Thyroid gland (tissue), 4 donors: ENCODE measurements at places on chromosomes 6 and 20.

GRCh38 chr20:39713076-39713840 is 751.1 kb downstream of the DHX35 start:
- DNase-seq: no peak

GRCh38 chr6:119274197-119274595 is 75.4 kb downstream of the MAN1A1 start:
- DNase-seq: no peak

GRCh38 chr6:122833021-122833491 is 44.0 kb downstream of the SMPDL3A start:
- no peak for DNase-seq

GRCh38 chr6:30724906-30725667 is 4.9 kb downstream of the TUBB start:
- DNase-seq: no peak

GRCh38 chr20:20594171-20594530 is 118.3 kb downstream of the RALGAPA2 start:
- DNase-seq: no peak

- no peak for DNase-seq
Observed at GRCh38 chr6:16696496-16696895, 64.8 kb downstream of the ATXN1 start.

DNA sequence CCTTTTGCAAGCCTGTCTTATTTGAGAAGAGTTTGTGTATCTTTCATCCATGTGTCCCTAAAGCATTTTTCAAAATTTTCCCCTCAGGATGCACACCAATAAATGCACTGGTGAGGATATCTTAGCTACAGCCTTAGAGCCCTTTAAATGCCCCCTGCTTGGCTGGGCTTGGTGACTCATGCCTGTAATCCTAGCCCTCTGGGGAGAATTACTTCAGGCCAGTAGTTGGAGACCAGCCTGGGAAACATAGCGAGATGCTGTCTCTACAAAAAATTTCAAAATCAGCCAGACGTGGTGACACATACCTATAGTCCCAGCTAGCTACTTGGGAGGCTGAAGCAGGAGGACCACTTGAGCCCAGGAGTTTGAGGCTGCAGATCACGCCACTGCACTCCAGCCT is 33.8 kb upstream of the PLCB4 start:
- no peak for DNase-seq

DNA sequence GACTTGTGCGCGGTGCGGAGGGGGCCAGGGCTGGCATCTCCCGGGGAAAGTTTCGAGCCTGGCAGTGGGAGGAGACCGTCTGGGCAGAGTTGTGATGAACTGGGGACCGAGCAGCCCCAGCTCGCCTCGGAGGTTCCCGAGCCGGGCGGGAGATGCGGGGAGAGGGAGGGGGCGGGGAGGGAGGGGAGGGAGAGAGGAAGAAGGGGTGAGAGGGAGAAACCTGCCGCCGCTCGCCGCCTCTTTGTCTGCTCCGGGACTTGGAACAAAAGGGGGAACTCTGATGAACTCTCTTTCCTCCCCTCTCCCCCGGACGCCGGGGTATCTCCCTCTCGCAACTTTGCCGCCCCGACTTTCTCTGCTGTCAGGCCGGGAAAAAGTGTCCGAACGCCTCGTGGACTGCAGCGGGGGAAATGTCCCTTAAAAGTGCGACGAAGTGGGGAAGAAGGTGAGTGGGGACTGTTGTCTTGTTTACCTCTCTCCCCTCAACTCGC is 72.7 kb downstream of the SOX4 start:
- peak; percentile 1 for DNase-seq

- no peak for DNase-seq
Observed at GRCh38 chr6:55388211-55388610, 60.9 kb downstream of the GFRAL start.

DNA sequence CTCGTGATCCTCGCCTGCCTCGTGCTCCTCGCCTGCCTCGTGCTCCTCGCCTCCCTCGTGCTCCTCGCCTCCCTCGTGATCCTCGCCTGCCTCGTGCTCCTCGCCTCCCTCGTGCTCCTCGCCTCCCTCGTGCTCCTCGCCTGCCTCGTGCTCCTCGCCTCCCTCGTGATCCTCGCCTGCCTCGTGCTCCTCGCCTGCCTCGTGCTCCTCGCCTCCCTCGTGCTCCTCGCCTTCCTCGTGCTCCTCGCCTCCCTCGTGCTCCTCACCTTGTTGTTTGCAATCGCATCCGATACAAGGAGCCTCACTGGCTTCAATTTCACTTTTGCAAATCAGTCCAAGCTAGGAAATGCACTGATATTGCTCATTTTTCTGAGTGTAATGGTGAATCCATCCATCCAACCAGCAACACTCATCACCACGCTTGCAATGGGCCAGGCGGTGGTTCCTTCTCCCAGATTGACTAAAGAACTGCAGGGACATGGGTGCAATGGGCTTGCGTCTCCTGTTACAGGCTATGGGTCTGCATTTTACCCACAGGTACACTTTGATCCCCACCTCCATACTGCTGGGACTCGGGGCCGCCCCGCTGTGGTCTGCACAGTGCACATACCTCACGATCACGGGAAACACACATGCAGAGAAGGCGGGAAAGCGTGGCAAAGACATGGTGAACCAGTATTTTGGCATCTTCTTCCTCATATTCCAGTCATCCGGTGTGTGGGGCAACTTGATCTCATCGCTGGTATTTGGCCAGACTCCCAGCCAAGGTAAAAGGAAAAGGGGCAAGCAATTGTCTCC is 4.6 kb downstream of the UNC93A start:
- DNase-seq: no peak

DNA sequence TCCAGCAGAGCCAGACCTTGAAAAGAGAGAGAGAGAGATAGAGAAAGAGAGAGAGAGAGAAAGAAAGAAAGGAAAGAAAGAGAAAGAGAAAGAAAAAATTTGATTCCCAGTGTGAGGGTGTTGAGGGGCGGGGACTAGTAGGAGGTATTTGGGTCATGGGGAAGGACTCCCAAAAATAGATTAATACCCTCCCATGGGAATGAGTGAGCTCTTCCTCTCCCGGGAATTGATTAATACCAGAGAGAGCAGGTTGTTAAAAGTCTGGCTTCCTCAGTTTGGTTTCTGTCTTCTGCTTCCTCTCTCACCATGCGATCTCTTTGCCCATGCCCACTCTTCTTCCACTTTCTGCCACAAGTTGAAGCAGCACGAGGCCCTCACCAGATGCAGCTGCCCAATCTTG is 28.8 kb upstream of the CFAP206 start:
- DNase-seq: no peak

- DNase-seq: peak; percentile 22
Observed at GRCh38 chr6:157774153-157775135, 48.6 kb upstream of the SNX9 start.

GRCh38 chr20:35398660-35399144 is 13.1 kb downstream of the UQCC1 start:
- DNase-seq: no peak

- peak; percentile 51 for DNase-seq
Observed at GRCh38 chr6:46781478-46782378, 11.5 kb upstream of the MEP1A start.

DNA sequence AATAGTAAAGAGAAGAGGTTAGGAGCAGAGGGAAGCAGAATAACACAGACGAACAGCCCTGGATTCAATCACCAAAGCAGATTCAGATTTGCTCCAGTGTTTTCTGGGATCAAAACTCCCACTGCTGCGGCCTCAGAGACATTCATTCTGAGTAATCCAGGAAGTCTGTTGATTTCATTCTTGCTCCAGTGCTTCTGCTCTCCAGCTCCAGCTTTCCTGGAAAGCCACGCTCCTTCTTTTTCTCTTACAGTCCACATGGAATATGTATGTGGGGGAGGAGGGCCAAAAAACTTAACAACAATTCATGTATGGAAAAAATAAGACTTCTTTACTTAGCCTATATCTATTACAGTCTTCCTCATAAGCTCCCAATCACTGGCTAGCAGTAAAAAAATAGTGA is 26.4 kb upstream of the UST start:
- no peak for DNase-seq

- DNase-seq: no peak
Observed at GRCh38 chr20:998231-998830, 3.8 kb downstream of the RSPO4 start.

GRCh38 chr6:112153926-112154607 is 66.7 kb downstream of the FAM229B start:
- no peak for DNase-seq

DNA sequence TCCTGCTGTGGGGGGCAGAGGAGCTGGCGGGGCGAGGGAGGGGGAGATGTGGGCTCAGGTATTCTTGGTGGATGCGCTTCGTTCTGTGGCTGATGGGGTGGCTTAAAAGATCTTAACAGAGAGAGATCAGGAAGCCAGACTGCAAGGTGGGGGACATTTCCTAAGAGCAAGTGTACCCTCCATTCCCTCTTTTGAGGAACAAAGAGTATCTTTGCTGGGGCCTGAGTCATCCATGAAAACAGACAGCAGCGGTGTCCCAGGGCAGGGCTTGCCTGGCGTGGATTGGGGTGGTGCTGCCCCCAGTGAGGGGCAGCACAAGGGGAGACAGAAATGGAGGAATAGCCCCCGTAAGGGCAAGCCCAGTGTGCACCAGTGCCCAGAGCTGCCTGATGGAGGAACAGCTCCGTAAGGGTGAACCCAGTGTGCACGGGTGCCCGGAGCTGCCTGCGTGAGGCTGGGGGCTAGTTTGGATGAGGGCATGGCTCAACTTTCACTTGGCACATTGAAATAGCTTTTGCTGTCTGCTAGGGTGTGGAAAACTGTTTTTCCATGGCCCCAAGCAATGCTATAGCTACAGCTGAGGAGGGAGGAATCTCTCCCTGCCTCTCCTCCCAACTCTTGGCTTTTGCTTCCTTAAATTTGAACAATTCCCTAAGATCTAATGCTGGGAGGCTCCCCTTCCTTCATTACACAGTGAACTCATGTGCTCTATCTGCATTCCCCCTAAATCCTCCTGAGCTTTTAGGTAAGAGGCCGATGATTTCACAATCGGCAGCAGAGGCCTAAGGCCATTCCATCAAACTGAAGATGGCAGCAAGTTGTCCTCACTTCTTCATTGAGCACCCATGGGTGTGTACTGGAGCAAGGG is 12.9 kb downstream of the MAPK13 start:
- no peak for DNase-seq

- no peak for DNase-seq
Observed at GRCh38 chr6:147000545-147001488, 203.4 kb upstream of the STXBP5 start.

DNA sequence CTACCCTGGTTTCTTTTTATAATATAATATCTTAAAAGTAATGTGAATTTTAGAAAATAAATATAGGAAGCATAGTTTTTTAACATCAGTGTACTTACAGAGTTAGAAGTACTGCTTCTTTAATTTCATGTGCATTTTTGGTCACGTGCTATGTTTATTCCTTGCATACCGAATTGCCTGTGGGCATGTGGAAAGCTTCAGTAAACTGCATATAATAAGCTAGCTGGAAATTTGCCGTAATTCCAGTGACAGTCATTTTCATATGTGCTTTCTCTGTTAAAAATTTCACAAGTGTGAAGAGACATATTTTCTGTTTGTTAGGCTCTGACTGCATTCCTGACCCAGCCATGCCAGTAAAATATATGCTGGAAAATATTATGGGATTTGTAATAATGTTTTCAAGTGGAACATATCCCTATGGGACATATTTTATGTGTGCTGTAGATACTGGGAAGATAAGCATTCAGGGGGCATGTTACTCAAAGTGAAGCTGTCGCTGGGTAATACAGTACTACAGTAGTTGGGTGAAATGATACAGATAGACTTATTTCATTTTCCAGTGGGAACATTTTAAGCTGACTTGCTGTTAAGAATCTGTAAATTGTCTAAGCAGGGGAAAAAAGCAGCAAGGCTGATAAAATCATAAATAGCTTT is 616.7 kb downstream of the FRK start:
- DNase-seq: no peak

- no peak for DNase-seq
Observed at GRCh38 chr6:134590449-134590848, 272.5 kb upstream of the SGK1 start.

DNA sequence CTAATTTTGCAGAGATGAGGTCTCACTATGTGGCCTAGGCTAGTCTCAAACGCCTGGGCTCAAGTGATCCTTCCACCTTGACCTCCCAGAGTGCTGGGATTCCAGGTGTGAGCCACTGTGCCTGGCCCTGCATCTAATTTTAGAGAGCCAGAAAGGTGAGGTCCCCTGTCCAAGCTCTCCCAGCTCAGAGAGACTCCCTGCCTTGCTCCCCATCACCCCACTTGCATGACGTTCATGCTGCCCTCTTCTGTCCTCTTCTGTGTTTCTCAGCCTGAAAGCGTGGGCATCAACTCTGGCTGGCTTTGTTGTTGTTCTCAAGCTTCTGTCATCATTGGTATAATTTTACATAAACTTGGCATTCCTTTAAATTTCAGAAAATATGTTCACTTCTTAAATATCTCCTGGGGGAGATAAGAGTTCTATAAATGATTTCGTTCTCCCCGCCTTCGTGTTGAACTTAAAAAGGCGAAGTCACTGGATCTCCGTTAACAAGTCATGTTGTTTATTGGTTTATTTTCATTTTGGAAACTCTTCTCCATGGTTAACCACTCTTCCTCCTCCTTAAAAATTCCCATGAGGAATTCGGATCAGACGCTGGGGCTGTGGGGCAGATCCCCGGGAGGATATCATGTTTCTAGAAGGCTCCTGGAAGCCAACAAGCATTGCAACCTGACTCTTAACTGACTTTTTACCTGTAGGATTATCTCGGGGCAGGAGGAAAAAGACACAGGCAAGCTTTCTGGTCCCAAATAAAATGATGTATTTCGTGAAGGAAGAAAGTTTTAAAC is 13.2 kb upstream of the PARD6B start:
- DNase-seq: no peak

- DNase-seq: no peak
Observed at GRCh38 chr6:113178349-113178748, 678.8 kb upstream of the MARCKS start.

GRCh38 chr20:20734475-20734948 is 22.1 kb upstream of the RALGAPA2 start:
- DNase-seq: no peak

DNA sequence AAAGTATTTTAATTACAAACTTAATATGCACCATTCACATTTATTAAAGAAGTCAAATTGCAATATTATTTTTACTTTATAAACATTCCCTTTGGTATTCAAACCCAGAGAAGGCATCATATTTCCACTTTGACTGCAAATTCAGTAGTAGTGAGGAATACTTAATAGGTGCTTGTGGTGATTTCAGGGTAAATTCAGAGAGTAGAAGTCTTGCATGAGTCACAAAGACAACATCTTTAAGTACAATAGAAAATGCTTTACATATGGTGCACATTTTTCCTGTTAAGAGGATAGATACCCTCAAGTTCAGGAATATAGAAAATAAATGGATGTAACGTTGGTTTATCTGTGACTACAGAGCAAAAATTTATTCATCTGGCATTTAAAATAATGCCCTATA is 390.2 kb downstream of the TENT5A start:
- DNase-seq: no peak

GRCh38 chr6:111610548-111611172 is 5.0 kb upstream of the TRAF3IP2 start:
- no peak for DNase-seq

DNA sequence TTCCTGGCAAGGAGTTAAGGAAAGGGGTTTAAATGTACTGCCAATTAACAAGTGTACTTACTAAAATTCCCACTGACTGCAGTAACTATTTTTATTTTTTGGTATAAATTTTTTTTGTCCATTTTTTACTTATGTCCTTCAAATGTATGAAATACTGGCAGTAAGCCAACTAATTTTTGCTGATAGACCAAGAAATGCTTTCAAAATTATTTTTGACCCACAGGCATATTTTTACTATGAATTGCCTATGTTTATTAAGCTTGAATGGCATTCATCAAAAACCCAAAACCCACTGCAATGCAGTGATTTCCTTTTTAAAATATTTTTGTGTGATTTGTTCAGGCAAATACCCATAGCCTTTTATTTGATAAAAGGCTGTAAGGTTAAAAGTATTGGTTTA is 560.1 kb downstream of the UTRN start:
- DNase-seq: no peak

- DNase-seq: no peak
Observed at GRCh38 chr6:79813143-79813850, 134.1 kb downstream of the ELOVL4 start.
